ENCODE measurements at places on chromosomes 12 and 14.
A peak's percentile ranks its signal among the peaks of the same experiment; 100 is the strongest.

DNA sequence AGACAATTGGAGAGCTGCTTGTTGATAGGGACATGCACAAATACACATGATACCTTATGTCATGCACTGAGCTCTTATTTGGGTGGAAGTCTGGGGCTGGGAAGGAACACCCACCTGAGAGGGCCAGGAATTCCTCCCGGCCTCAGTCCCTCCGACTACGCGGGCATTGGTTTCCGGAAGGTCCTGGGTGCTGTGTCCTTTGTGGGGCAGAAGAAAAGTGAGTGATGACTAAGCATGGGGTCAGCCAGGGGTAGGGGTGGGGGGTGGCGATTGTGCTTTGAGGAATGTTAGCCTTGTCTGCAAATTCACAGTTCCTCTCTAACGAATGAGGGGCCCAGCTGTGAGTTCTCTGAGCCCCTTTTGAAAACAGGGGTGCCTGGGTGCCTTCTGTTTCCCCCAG lies 798 bp downstream of the CELA1 start:
- no peak for DNase-seq

GRCh38 chr14:105711841-105712460 lies 185.6 kb downstream of the TMEM121 start:
- DNase-seq: no peak

- DNase-seq: no peak
Measured at GRCh38 chr12:106729611-106730010, 44.9 kb upstream of the RIC8B start.

GRCh38 chr12:16658699-16659098 lies 52.7 kb upstream of the LMO3 start:
- DNase-seq: no peak

DNA sequence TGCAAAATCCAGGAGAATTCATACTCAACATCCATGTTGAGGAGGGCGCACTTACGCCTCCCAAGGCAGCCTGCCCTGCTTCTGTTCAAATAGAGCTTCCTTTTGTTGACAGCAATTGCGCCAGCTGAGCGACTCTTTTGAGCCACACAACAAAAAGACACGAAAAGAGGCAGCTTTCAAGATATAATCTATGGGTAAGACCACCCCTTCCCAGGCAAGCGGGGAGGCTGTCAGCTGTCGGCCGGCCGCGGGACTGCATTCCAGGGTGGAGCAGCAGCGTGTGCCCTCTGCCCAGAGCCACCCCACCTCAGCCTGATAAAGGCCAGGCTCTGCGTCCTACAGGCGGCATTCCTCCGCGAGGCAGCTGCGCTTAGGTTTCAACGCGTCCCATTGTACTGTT lies 15.8 kb upstream of the STAB2 start:
- peak; percentile 35 for DNase-seq

GRCh38 chr14:69701857-69702256 lies 65.1 kb upstream of the SRSF5 start:
- DNase-seq: no peak

DNA sequence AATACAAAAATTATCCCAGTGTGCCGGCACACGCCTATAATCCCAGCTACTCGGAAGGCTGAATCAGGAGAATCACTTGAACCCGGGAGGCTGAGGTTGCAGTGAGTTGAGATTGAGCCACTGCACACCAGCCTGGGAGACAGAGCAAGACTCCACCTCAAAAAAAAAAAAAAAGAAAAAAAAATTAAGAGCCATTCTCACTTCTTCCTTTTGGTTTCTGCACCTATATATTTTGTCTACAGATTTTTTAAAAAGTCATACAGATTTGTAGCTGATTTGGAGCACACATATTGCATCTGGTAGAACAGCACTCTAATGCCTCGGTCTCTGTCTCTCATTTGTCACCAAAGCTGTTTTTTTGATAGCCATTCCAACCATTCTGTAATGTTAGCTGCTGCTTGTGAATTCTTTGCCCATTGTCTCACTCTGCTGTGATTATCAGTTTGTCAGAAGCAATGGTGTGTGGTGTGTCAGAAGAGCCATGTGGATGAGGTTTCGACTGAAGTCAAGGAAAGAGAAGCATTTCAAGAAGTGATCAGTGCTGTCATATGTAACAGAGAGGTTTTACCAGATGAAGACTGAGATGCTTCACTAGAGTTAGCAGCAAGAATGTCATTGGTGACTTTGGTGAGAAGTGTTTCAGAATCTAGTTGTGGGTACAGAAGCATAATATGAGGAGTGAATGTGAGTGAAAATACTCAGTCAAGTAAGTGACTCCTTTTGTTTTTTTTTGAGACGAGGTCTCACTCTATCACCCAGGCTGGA lies 8.7 kb upstream of the KTN1 start:
- no peak for DNase-seq

DNA sequence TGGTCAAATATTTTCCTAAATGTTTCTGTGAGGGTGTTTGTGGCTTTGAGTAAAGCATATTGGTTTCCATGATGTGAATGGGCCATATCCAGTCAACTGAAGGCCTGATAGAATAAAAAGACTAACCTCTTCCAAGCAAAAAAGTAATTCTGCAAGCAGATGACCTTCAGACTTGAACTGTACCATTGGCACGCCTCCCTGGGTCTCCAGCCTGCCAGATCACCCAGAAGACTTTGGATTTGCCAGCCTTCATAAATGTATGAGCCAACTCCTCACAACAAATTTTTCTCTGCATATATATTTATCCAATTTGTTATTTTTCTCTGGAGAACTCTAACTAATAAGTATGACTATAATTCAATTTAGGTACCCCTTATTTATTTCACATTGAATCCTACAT lies 190.3 kb downstream of the KIF21A start:
- no peak for DNase-seq

Measured in left hindlimb (tissue), 1 donor.